ENCODE measurements at places on chromosomes 2 and 18.

GRCh38 chr2:85772019-85772745 is 18.4 kb downstream of the ATOH8 start:
- DNase-seq, result no peak
- no peaks in the 10 kb centered on the region for H3K4me1 ChIP-seq
- H3K27ac ChIP-seq, result no peak overlapping the region

DNA sequence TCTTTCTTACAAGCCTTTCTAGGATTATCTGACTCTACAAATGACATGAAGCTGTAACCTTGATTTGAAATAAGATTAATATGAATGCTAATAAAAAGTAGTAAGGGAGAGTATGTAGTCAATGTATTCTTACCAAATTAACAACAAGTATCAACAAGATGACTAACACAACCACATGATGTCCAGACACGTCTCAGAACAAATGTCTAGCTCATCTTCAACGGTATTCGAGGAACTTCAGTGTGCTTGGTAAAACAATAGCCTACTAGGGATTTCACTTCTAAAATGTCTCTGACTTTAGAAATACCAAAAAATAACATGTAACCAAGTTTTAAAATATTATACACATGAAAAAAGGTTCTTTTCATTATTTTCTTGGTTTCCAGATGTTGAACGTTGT is 3.4 kb downstream of the HDLBP start:
- no peaks in the 10 kb centered on the region for H3K36me3 ChIP-seq
- no peak for DNase-seq
- H3K27ac ChIP-seq, result no peak overlapping the region
- no peaks in the 10 kb centered on the region for H3K27me3 ChIP-seq

DNA sequence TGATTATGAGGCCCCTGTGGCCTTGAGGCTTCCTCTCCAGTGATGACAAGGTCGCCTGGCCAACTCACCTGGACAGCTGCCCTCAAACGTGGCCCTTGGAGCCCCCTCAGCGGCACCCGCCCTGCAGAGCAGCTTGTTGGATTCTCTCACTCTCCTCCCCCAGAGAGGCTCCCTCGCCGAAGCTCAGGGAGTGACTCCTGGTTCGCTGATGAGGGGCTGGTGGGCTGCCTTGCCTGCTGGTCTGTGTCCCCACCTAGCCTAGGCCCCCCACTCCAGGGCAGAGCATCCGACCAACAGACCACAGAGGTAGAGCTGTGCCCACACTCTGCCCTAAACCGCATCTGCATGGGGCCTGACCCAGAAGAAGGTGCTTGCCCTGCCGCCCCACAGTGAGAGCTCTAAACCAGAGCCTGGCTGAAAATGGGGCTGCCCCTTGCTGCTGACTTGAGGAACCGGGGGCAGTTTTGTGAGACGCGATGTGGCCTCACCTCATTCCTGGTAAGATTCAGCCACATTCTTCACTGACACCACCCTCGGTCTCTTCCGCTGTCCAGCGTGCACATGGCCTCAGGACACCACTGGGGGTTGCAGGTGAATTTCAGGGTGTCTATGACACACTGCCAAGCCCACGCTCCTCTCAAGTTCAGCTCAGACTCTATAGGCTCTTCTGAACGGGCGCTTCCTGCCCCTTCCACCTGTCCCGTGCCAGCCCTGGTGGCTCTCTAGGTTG is 131.6 kb downstream of the CABLES1 start:
- H3K4me1 ChIP-seq, result no peaks in the 10 kb centered on the region
- H3K4me3 ChIP-seq, result no peak overlapping the region
- no peak for DNase-seq
- H3K36me3 ChIP-seq, result no peaks in the 10 kb centered on the region
- no peak overlapping the region for H3K27ac ChIP-seq
- no peaks in the 10 kb centered on the region for H3K27me3 ChIP-seq

- no peaks in the 10 kb centered on the region for H3K4me1 ChIP-seq
- H3K36me3 ChIP-seq, result no peaks in the 10 kb centered on the region
- no peaks in the 10 kb centered on the region for H3K27me3 ChIP-seq
- H3K4me3 ChIP-seq, result no peak overlapping the region
- H3K27ac ChIP-seq, result no peak overlapping the region
- no peak for DNase-seq
These were observed 390.9 kb upstream of the SMIM21 start for GRCh38 chr18:75818383-75818782.

DNA sequence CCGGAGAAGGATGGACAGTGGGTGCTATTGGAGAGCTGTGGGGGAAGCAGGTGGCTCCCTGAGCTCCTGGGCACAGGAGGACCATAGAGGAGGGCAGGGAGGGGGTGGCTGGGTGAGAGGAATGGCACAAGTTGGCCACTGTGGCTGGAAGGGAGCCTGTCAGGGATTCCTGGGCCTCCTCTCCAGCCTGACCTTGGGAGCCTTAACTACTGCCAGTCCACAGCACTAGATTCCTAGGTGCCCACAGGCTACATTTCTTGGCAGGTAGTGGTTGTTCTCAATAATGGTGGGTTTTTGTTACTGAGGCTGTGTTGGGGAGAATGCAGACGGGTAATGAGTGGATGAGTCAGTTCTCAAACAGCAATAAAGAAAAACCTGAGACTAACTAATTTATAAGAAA is 26.0 kb downstream of the EFHD1 start:
- DNase-seq, result no peak
- no peak overlapping the region for H3K27ac ChIP-seq
- H3K4me3 ChIP-seq, result no peak overlapping the region
- no peaks in the 10 kb centered on the region for H3K27me3 ChIP-seq
- no peaks in the 10 kb centered on the region for H3K36me3 ChIP-seq
- no peaks in the 10 kb centered on the region for H3K4me1 ChIP-seq

DNA sequence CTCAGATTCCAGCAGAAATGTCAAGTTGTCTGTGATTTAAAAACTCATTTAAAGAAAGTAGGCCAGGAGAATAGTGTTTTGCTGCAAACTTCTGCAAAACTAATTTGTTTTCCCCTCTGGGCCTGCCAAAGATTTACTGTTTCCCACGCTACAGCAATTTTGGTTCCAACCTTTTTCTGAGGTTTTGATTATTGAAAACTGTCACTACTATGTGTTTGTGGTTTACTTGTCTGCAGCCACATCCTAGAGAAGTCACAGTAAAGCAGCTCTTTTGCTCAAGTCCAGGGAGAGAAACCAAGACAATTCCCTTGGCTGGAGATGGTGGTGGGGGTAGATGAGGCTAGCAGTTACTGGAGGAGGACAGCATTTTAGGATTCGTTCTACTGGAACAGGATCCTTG is 12.8 kb downstream of the IL1R2 start:
- H3K4me3 ChIP-seq, result no peak overlapping the region
- no peaks in the 10 kb centered on the region for H3K27me3 ChIP-seq
- no peaks in the 10 kb centered on the region for H3K36me3 ChIP-seq
- no peak for DNase-seq

- H3K27me3 ChIP-seq, result no peaks in the 10 kb centered on the region
- no peak overlapping the region for H3K4me3 ChIP-seq
- H3K36me3 ChIP-seq, result no peaks in the 10 kb centered on the region
- H3K27ac ChIP-seq, result no peak overlapping the region
- no peak for DNase-seq
- no peaks in the 10 kb centered on the region for H3K4me1 ChIP-seq
These were observed 104.5 kb upstream of the CELF4 start for GRCh38 chr18:37669991-37670534.

- no peaks in the 10 kb centered on the region for H3K27me3 ChIP-seq
- H3K4me1 ChIP-seq, result no peaks in the 10 kb centered on the region
- H3K27ac ChIP-seq, result no peak overlapping the region
- H3K36me3 ChIP-seq, result no peaks in the 10 kb centered on the region
- no peak overlapping the region for H3K4me3 ChIP-seq
- DNase-seq, result no peak
These were observed 2.4 kb upstream of the KCNF1 start for GRCh38 chr2:10909050-10909995.

GRCh38 chr2:222693837-222694236 is 22.4 kb downstream of the MOGAT1 start:
- H3K4me1 ChIP-seq, result no peaks in the 10 kb centered on the region
- no peak overlapping the region for H3K4me3 ChIP-seq
- no peaks in the 10 kb centered on the region for H3K27me3 ChIP-seq
- H3K36me3 ChIP-seq, result no peaks in the 10 kb centered on the region
- H3K27ac ChIP-seq, result no peak overlapping the region

DNA sequence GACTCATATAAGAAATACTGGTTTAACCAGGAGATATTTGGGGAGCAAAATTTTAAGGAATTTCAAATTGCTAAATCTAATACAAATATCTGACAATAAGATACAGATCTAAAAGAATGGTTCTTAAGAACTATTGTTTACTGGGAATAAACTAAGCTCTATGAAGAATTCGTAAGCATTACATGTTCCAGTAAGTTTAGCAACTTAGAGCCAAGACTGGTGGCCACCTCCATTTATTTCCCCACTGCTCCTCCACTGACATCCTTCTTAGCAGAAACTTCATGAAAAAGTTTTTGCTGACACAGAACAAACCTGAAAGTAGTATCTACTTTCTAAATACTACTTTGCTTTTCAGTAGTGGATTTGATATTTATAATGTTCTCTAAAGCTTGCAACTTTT is 83.0 kb downstream of the ACSL3 start:
- no peak overlapping the region for H3K27ac ChIP-seq
- DNase-seq, result no peak
- no peak overlapping the region for H3K4me3 ChIP-seq
- no peaks in the 10 kb centered on the region for H3K27me3 ChIP-seq
- H3K4me1 ChIP-seq, result no peaks in the 10 kb centered on the region

- no peak overlapping the region for H3K4me3 ChIP-seq
- no peak overlapping the region for H3K27ac ChIP-seq
- no peak for DNase-seq
- H3K27me3 ChIP-seq, result no peaks in the 10 kb centered on the region
- no peaks in the 10 kb centered on the region for H3K4me1 ChIP-seq
These were observed 324.8 kb downstream of the ALK start for GRCh38 chr2:29596584-29596983.

DNA sequence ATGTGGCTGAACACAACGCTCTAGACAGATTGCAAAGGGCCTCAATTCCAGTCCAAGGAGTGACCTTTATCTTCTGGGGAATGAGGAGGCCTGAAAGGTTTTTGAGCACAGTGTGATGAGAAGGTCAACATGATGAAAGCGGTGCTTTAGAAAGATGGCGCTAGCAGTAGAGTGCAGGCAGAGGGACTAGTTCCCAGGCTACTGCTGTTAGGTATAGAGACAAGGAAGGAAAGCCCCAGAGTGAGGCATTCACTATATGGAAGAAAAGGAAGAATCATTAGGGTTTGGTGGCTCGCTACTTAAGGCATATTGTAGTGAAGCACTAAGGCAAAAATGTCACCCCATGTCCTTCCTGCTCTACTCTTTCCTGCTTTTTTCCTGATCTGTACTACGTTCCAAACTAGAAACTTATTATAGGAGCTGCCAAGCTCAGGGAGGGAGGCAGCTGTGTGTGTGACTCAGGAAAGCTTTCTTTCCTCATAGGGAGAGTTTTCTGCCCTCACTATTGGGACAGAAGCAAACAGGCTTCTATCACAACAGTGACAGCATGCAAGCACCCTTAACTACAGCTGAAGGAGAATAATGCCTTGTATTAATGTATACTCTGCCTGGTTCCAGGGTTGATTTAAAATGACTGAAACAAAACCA is 160.8 kb upstream of the CAVIN2 start:
- no peak for DNase-seq
- H3K27me3 ChIP-seq, result no peaks in the 10 kb centered on the region
- H3K4me3 ChIP-seq, result no peak overlapping the region
- H3K36me3 ChIP-seq, result no peaks in the 10 kb centered on the region
- H3K27ac ChIP-seq, result no peak overlapping the region

DNA sequence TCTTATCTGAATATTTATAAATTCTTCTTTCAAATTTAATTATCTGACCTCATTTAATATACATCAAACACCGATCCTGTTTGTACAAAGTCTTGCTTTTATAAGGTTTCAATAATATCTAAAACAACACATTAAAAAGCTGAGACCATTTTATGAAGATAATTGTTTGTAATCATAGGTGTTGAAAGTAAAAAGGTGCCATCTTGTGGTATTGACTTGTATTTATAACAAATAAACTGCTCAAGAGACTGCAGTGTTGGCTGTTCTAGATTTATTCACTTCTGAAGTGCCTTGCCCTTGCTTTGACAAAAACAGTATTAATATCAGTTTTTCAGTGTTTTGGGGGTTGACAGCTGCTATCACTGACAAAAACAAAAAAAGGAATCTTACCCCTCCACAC is 286.8 kb upstream of the HNMT start:
- no peaks in the 10 kb centered on the region for H3K4me1 ChIP-seq
- no peak overlapping the region for H3K4me3 ChIP-seq
- no peak for DNase-seq
- H3K27ac ChIP-seq, result no peak overlapping the region
- H3K27me3 ChIP-seq, result no peaks in the 10 kb centered on the region

DNA sequence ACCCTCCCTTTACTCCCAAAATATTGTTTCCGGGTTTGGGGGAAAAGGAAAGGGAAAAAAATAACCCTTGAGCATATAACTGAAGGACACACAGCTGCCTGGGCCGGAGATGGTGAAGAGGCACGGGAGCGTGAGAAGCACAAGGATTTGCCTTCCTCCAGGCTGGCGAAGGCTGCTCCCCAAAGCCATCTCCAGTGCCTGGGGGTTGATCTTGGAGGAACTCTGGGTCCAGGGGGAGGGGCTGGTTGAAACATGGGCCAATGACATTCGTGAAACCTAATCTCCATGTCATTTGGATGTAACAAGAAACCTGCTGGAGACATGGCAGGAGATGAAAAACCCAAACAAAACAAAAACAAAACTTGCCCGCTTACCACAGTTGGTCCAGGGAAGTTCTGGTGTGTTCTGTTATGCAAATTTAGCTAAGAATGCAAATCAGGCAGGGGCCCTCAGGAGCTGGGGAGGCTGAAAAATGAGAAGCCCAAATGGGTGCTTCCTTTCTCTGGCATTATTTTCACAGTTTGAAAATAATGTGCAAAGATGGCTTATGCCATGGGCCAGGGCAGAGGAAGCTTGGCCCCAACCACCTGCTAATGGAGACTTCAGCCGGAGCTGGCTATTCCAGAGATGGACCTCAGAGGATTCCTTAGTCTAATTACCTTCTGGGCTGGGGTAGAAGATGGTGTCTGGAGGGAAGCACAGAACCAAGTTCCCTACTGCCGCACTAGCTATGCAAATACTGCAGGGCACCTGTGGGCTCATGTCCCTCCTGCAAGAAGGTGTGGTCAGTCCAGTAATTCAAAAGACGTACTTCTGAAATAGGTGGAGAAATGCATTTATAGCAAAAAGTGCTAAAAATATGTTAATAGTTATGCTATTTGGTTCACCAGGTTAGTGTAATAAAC is 180.9 kb downstream of the BCL2 start:
- H3K27me3 ChIP-seq, result no peaks in the 10 kb centered on the region
- H3K4me1 ChIP-seq, result peaks cover 25% of the 10 kb centered on the region
- peak overlapping the region; percentile 38 for H3K4me3 ChIP-seq
- DNase-seq, result no peak
- H3K36me3 ChIP-seq, result peaks cover 12% of the 10 kb centered on the region
- H3K27ac ChIP-seq, result peak overlapping the region; percentile 63

DNA sequence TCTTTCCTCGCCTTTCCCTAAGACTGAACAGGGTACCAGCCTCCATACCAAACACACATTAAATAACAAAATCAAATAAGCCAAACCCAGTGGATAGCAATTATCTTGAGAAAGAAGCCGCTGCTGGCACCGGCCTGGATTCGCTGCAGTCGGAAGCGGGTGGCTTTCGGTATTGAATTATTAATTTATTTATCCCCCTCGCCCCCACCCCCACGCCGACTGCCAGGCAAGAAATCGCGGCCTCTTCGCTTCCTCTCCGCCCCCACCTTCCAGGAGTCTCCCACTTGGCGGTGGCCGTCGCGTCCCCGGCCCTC is 370 bp upstream of the ZNF804A start:
- H3K27ac ChIP-seq, result no peak overlapping the region
- no peaks in the 10 kb centered on the region for H3K36me3 ChIP-seq
- H3K27me3 ChIP-seq, result no peaks in the 10 kb centered on the region
- H3K4me3 ChIP-seq, result no peak overlapping the region

All from naive thymus-derived CD4-positive, alpha-beta T cell (primary cell).